Colonic mucosa (tissue), 4 donors: ENCODE measurements at places on chromosomes 1 and 21.

- DNase-seq, result no peak
Observed at GRCh38 chr1:217627431-217627830, 3.5 kb downstream of the GPATCH2 start.

GRCh38 chr1:160161965-160162705, 10.7 kb downstream of the ATP1A4 start:
- no peak for DNase-seq

DNA sequence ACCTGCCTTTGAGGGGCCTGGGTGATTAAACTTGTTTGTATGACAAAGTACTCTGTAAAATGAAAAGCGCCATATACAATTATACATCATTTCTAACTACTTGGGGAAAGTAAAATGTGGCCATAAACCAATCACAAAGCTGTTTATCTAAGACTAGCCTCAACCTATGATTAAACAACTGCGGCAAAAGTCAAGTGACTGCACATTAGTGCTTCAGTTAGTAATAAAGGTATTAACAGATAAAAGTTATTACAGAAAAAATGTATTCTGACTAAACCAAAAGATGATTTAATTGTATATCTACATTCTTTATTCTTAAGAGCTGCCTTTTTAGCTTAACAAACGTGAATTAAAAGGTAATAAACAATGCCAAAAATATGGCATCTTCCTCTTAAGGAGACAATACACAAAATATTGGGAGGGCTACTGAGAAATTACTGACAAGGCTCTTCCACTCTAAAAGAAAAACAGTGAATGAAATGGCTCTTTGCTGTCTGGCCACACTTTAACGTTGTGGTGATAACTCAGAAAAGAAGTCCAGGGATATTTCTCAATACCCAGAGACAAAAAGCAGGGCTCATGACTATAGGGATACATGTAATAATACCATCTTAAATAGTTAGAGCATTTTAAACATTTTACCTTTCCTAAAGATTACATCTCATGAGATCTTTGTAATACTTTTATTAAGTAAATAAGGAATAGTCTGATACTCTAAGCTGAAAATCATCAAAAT, 8.6 kb downstream of the ARHGAP29 start:
- no peak for DNase-seq

- DNase-seq, result no peak
Observed at GRCh38 chr1:51558375-51558924, 39.4 kb upstream of the EPS15 start.

DNA sequence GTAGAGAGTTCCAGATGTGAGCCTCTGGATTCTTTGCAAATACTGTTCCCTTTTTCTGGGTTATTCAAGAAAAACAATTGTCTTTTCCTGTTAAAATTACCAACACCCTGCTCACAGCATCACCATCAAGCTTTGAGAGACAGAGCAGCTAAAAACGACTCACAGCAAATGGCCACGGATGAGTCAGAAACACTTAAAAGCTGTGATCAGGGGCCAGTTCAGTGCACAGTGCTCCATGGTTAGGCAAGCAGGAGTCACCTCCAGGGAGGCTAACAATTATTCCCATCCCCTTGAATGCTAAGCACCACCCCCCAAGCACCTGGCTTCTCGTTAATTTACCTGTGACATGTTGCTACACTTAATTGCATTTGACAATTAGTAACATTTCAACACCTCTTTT, 128.4 kb upstream of the CAMK1G start:
- no peak for DNase-seq
